Natural killer cell (primary cell): ENCODE measurements at places on chromosomes 1 and 21. TPM values are rescaled to one million over a fixed set of nuclear protein-coding genes. Genes with fewer than 3 reads are reported as not detected.

The LENEP gene
- total RNA-seq: not detected

The CCDC181 gene
- not detected for total RNA-seq

The TP73 gene
- 0.39 TPM for total RNA-seq

The CCDC17 gene
- total RNA-seq: 3.3 TPM

GRCh38 chr1:228340686-228341449, 65.8 kb downstream of the TRIM11 start:
- peak; percentile 12 for DNase-seq

DNA sequence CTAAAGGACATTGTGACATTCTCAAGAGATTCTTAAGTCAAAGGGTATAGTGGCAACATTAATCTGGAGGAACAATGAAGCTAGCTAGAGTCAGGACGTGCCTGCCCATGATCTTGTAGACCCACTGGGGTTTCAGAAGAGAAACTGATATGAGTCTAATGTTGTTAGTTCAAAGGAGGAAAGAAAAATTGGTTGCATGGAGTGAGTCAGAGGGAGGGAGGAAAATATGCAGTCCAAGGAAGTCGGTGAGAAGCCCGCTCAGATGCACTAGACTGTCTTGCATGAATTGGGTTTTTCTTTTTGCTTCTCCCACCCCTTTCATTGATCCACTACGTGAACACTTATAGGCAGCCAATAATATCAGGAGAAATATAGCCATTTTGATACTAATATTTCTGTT, 53.8 kb upstream of the SYT14 start:
- DNase-seq: no peak

DNA sequence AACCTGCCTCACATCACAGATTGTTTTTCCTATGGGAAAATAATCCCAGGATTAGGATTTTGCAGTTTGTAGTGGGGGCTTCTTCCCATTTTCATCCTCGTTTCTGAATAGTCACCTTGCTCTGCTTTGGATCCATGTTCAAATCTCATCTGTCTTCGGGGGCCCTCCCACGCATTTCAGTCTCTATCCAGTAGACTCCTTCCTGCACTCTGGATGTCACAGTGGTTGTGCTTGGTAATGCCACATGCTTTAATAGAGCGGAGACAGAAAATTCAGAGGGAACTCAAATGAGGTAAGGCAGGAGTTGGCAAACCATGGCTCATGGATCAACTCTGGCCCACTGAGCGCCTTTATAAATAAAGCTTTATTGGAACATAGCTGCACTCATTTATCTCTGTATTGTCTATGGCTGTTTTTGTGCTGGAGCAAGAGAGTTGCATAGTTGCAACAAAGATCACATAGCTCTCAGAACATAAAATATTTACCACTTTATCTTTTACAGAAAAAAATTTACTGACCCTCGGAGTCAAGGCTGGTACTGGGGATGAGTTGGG, 101.0 kb downstream of the SPATA46 start:
- no peak for DNase-seq

- DNase-seq: no peak
These were observed at the start of gene ACTL8 for GRCh38 chr1:17755120-17755519. TSS of gene ACTL8 (plus strand) at chr1:17755333. CDS start at chr1:17823009, 67,676 bp downstream.

- no peak for DNase-seq
These were observed 76.6 kb downstream of the FAM78B start for GRCh38 chr1:166090244-166090643.

- DNase-seq: peak; percentile 94
These were observed 67.8 kb downstream of the OBSCN start for GRCh38 chr1:228275430-228276173.

- DNase-seq: no peak
These were observed 241.8 kb downstream of the NPHP4 start for GRCh38 chr1:5750186-5751162.

- DNase-seq: no peak
These were observed 106.2 kb downstream of the NIBAN1 start for GRCh38 chr1:184867866-184868689.
